Uterus (tissue), 4 donors: ENCODE measurements at places on chromosomes 3 and 15. TPM values are rescaled to one million over a fixed set of nuclear protein-coding genes. Genes with fewer than 3 reads are reported as not detected.
A peak's percentile ranks its signal among the peaks of the same experiment; 100 is the strongest.

GRCh38 chr15:61641645-61642044 is 412.5 kb upstream of the RORA start:
- DNase-seq: no peak

- no peak for DNase-seq
These were observed 1.6 kb downstream of the GP9 start for GRCh38 chr3:129061888-129062834.

GRCh38 chr3:137765310-137766033 is 1.4 kb downstream of the SOX14 start:
- DNase-seq: no peak

DNA sequence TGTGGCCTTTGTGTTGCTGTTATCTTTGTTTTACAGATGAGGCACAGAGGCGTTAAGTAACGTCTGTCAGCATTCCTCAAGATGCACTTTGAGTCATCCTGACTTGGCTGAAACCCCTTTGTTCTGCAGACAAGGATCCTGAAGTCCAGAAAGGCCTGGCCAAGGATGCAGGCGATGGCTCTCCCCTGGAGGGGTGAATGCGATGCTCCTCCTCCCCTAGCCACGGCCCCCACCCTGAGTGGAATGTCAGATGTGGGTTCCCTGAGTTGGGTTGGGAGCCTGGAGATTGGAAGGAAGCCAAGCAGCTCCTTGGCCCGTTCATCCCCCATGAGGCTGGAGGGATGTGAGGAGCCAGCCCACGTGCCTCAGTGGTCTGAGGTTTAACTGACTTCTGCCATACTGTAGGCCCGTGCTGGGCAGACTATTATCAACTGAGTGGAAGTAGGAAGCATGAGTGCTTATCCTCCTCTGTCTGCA is 43.3 kb downstream of the POMGNT2 start:
- DNase-seq: no peak

DNA sequence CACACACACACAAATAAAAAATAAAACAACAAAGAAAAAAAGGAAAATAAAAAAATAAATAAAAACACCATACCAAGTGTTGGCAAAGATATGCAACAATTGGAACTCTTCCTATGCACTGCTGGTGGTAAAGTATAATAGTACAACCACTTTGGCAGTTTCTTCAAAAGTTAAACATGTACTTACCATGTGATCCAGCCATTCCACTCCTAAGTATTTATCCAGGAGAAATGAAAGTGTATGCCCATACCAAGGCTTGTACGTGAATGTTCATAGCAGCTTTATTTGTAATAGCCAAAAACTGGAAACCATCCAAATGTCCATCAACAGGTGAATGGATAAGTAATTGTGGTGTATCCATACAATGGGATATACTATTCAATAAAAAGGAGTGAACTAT is 17.0 kb downstream of the WDR93 start:
- no peak for DNase-seq

DNA sequence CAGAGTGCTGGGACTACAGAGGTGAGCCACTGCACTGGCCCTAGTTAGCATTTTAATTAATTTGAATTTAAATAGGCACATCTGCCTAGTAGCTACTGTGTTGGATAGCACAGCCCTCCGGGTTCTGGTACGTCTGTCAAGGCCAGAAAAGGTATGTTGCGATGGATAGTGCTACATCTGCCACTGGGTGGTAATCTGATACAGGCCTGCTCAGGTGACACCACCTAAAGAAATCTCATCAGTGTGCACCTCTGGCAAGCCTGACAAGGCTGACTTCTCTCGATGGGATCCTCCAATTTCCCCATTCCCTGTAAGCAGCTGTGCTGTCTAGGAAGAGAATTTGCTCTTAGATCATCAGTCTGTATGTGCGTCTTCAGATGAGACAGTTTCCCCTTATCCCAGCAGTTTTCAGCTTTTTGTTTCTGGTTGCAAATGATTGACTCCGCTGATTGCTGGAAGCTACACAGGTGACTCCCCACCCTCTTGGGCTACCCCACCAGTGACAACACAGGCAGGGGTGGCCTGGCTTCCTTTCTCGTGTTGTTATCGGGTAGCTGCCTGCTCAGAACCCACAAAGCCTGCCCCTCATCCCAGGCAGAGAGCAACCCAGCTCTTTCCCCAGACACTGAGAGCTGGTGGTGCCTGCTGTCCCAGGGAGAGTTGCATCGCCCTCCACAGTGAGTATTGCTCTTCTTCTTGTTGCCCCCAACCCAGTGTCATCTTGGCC is at the start of gene CCR9:
TSS of gene CCR9 (plus strand) at position 565 of the 727 bp plus-strand sequence. CDS start 8,391 bp downstream, outside the sequence.
- no peak for DNase-seq

- no peak for DNase-seq
These were observed 39.0 kb downstream of the IQSEC1 start for GRCh38 chr3:13034109-13034800.

DNA sequence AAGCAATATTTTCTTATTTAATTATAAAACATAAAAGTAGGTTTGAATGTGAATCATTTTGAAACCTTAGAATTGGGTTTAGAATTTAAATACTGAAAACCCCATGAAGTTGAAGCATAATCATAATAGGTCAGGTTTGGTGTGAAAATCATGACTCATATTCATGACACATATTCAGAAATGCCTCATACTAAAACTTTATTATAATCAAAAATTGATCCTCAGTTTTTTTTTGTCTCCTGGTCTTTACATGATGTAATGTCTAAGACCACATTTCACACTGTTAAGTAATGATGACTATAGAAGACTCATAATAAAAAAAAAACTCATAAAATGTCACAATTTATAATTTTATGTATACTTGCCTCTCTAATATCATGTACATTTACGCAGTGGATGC is 190.4 kb downstream of the FOXP1 start:
- DNase-seq: no peak

- DNase-seq: no peak
These were observed 95.0 kb upstream of the ICE2 start for GRCh38 chr15:60573936-60574335.

DNA sequence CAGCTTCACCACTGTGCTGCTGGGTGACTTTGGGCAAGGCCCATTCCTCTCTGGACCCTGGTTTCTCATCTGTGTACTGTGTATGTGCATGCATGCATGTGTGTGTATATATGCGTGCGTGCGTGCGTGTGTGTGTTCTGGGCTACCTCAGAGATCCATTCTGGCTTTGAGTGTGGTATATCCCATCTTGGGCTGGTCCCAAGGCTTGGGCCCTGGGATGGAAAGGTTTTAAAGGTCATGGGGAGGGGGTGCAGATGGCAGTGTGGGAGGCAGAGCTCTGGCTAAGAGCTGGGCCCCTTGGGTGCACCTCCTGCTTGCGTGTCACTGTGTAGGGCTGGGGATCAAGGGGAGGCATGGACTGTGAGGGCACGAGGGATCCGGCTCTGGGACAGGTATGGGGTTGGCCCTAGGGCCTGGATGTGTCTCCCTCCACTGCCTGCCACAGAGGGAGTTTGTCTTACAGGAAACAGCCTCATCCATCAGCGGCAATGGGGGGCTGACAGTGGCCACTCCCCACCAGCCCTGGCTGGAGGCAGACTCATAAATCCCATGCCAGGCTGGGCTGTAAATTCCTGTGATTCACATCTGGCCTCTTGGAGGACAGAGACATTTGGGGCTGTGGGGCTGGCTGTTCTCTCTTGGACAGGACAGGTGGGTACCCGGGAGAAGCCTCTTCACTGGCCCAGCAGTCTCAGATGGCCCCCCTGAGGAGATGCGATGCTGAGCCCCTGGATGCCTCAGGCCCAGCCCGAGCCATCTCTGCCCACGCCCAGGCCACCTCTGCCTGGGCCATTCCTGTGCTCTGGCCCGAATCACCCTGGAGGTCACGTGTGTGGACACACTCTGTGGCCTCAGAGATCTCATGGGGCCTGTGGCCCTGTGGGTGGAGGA is 21.4 kb upstream of the CSPG4 start:
- no peak for DNase-seq

DNA sequence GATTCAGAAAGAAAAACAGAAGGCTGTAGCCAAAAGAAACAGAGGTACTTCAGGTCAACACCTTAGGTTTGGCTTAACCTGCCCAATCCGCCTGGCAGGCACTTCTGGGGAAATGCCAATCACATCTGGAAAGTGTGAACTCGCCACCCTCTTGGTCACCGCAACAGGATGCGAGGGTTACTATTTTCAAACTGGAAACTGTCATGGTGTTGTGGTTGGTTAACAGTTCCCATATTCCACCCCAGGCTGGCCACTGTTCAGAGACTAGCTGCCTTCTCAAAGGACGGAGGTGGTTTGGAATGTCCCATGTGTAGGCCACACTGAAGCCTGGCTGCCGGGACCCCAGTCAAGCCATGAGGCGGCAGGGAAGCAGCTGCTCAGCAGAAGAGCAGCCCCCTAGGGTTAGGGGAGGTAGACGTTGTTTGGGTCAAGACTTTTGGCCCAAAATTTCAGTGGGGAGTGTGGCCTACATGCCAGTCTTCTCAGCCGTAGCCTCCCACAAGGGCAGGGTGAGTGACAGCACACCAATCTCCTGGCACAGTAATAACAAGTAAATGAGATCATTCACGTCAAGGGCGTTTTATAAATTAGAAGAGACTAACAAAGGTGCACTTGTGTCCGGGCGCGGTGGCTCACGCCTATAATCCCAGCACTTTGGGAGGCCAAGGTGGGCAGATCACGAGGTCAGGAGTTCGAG is 54.6 kb downstream of the UMPS start:
- DNase-seq: no peak

GRCh38 chr15:85849946-85850345 is 55.2 kb upstream of the KLHL25 start:
- no peak for DNase-seq

GRCh38 chr3:141898908-141899307 is 22.5 kb downstream of the ATP1B3 start:
- DNase-seq: no peak

DNA sequence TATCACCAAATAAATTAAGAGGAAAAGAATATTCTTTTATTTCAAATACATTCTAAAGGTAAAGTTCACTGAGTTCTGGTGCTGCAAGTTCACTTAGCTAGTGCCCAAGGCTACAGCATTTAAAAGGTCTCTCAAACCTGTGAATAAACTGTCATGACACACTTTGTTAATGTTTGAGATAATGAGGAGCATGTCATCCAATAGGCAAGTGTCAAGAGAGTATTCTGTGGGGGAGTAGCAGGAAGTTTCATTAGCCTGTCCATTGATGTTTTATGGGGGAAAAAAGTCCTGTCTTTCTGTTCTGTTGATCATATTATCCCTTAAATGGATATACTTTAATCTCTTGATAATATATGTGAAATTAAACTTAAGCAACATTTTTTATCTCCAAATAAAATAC is 4.0 kb downstream of the SPESP1 start:
- DNase-seq: no peak

- no peak for DNase-seq
These were observed 3.1 kb downstream of the MESP1 start for GRCh38 chr15:89747708-89748682.

GRCh38 chr3:131797776-131798175 is 237.0 kb downstream of the CPNE4 start:
- no peak for DNase-seq

DNA sequence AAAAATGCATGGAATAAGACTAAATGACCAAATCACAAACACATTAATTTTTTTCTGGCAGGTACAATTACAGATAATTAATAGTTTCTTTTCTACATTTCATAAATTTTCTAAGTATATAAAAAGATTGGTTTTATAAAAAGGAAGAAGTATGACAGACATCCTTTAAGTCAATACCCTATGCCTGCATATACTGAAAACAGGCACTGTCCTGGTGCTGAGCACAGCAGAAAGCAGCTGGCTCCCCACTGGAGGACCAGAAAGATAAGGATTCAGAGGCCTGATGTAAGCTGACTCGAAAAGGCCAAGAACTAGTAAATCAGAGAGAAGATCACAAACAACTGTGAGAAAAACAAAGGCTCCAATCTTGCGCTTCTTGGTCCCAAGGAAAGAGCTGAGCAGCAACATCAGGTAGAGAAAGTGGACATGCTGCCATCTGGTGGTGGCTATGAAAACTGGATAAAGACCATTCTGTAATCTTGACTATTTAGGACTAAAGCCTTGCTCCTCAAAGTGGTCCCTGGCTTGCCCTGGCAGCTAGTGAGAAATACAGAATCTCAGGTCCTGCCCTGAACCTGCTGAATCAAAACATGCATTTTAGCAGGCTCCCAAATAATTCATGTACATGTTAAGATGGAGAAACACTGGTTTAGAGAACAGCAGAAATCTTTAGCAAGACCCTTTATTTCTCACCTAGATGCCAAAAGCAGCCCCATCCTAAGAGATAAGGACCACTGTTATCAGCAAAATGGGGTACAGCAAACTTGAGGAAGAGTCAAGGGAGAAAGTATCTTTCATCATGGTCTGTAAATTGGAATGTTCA is 76.0 kb downstream of the TRANK1 start:
- peak; percentile 61 for DNase-seq

DNA sequence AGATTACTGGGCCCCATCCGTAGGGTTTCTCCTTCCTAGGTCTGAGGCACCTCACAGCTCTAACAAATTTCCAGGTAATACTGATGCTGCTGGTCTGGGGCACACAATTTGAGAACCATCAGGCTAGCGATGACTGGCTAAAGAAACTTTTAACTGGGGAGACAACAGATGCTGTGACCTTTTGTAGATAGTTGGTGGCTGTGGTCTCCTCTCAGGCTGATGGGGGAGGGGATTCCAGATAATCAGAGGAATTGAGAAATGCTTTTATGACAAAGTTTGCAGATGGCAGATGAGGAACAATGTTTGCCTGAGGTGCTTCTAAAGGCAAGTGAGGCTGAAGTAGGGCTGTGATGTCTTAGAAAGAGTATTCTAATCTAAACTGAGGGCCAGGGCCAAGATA is 13.8 kb upstream of the CCR9 start:
- no peak for DNase-seq

DNA sequence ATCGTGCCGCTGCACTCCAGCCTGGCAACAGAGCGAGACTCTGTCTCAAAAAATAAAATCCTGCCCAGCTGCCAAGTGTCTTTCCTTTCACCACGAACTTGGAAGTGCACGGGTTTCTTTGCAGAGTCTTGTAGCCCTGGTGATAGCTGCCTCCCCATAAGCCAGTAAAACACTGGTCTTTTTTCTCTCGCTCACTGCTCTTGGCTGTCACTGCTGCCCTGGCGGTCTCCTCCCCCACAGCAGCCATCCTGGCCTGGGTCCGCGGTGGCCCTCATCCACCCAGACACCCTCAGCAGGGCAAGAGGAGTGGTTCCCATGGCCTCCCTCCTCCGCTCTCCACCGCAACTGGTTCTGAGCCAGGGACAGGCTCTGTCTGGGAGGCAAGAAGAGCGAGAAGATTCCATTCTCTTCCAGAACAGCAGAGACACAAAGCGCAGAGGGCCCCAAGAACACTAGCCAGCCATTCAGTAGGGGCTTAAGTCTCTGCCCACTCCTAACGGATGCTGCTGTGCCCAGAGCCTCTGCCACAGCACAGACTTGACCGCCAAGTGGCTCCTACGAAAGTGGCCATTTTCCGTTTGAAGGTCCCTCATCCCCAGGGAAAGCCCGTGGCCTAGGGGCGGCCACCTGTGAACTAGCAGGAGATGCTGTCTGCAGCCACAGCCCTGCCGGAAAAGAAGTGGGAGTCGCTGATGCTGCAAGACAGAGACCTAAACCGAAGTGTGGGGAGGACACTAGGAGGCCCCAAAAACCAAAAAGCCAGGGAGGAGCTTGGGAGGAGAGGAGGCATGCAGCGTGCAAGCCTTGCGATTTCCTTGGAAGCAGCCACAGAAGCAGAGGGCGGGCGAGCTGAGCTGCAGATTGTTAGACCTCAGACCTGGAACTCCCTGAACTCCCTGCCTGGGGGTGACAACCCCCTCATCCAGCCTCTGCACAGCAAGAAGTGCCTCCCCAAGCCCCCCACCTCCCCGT is 44.1 kb downstream of the KLHL25 start:
- DNase-seq: peak; percentile 91

Gene CCRL2
- total RNA-seq: 2.2 TPM

Gene HRG
- not detected for total RNA-seq

Gene MPI
- total RNA-seq: 28.8 TPM

Gene GABRA5
- not detected for total RNA-seq
